Fibroblast of villous mesenchyme (primary cell): ENCODE measurements at places on chromosomes 5 and 9. TPM values are rescaled to one million over a fixed set of nuclear protein-coding genes. Genes with fewer than 3 reads are reported as not detected.

PFN3 gene
- not detected in 2 replicates for total RNA-seq

PCDHGB5 gene
- 23.2 and 25.0 TPM in 2 replicates for total RNA-seq

OXCT1 gene
- 19.6 and 23.3 TPM in 2 replicates for total RNA-seq

GRCh38 chr9:79568337-79569101 lies 3.2 kb upstream of the TLE4 start:
- DNase-seq = no peak
